Stimulated activated CD4-positive, alpha-beta T cell treated with anti-CD3 and anti-CD28 coated beads, Interleukin-1b, Interleukin-23, amount 100 ng/mL, for 1 hour (primary cell): ENCODE measurements at places on chromosomes 2 and 18.

GRCh38 chr2:218260742-218261422, at the start of gene GPBAR1:
TSS of gene GPBAR1 (plus strand) at chr2:218261015. CDS start at chr2:218262725, 1,710 bp downstream.
- DNase-seq: no peak

- DNase-seq: no peak
These were observed 40.7 kb upstream of the GALR1 start for GRCh38 chr18:77208964-77209363.

DNA sequence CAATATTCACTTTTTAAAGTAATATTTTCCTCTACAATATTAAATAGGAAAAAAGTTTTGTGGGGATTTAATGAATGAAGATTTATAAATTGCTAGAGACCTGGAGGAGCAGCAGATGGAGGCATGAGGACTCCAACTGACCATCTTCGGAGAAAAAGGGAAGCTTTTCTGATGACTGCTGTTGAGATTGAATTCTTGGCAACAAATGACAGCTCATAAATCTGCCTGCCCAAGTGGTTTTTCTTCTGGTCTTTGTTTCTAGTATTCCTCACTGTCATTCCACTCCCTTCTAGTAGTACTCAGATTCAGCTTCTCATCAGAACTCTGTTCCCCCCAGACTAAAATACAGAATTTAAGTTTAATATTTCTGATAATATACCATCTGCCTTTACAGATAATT, 157.0 kb downstream of the EML6 start:
- no peak for DNase-seq

DNA sequence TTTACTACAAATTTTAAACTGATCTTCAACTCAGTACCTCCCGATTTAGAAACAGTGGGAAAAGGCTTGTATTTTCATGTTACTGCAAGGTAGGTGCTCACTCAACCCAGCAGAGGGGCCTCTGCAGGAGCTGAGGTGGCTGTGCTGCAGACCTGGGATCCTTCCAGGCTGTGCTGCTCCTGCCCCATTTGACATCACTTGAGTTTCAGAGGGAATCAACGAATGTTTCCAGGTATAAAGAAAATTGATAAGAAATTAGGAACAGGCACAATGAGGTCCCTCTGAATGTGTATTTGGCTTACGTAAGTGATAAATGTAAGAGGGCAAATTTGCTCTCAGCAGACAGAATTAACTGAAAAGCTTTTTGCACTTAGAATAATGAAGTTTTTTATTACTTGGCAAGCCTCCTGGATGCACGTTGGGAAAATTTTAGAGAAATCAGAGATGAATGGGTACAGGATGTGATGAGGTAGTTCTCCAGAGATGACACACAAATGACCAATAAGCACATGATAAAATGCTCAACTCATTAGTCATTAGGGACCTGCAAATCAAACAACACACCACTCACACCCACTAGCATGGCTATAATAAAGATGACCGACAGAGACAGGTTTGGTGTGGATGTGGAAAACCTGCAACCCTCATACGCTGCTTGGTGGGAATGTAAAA, 114.0 kb downstream of the NOL10 start:
- no peak for DNase-seq

DNA sequence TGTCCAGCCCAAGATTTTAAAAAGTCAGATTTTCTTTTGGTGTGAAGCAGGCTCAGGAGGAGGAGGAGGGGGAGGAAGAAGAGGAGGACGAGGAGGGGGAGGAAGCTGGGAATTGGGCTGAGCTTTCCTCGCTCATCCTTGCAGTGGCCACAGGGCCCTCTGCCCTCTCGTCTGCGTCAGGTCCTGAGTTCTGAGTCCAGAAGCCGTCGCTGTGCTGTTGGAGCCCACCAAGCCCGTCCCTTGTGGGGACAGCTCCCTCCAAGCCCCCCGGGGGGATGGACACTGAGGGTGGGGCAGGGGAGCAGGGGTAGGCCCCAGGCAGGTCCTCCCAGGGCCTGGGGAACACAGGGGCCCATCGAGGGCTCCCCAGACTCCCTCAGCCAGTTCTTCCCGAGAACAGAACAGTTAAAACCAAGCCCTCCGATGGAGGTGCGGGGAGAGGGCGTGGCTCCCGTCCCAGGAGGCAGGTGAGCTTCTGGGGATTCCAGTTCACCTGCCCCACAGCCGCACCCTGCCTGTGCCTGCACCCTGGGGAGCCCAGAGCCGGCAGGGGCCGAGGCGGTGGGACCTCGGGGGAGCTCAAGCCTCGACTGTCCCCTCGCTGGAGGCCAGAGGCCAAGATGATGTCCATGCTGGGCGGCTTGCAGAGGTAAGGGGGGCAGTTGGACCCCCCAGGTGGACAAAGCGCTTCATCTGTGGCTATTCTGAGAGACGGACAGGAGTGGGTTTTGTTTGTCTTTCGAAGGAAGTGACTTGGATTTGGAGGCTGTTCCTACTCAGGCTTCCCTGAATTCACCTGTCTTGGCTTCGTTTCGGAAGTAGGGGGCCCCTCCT, at the start of gene GAL3ST2:
GAL3ST2 (plus strand) TSS at position 487 of the 834 bp plus-strand sequence; CDS start at position 621, 134 bp downstream.
- DNase-seq: no peak

- no peak for DNase-seq
These were observed 479.8 kb downstream of the NUP35 start for GRCh38 chr2:183604065-183604464.

- DNase-seq: no peak
These were observed 26.1 kb downstream of the KCTD18 start for GRCh38 chr2:200483729-200484198.

- no peak for DNase-seq
These were observed 30.6 kb downstream of the CHCHD5 start for GRCh38 chr2:112615051-112615450.

DNA sequence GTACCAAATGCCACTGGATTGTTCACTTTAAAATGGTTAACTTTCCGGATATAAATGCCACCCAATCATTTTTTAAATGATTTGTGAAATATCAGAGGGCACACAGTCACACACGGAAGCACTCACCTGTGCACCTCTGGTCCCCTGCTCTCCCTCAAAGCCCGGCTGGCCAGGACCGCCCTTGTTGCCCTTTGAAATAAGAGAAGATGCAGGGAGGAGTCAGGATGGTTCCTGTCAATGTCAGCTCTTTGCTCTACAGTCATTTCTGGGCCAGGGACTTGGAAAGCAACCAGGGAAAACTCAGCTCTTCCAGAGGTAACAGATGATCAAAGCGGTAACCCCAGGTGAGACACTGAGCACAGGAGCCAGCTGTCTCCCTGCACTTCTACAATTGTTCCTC, 60.7 kb downstream of the COL6A3 start:
- no peak for DNase-seq
